ENCODE measurements at places on chromosomes 1 and 21. TPM values are rescaled to one million over a fixed set of nuclear protein-coding genes. Genes with fewer than 3 reads are reported as not detected.

MTF1 gene
- 21.3 TPM for polyA plus RNA-seq

GRCh38 chr1:73943270-73943669, 254.7 kb downstream of the LRRIQ3 start:
- H3K27me3 ChIP-seq, result no peaks in the 10 kb centered on the region
- H3K27ac ChIP-seq, result no peak overlapping the region
- H3K4me3 ChIP-seq, result no peak overlapping the region
- H3K36me3 ChIP-seq, result no peaks in the 10 kb centered on the region

SLC1A7 gene
- 0.08 TPM for polyA plus RNA-seq

DNA sequence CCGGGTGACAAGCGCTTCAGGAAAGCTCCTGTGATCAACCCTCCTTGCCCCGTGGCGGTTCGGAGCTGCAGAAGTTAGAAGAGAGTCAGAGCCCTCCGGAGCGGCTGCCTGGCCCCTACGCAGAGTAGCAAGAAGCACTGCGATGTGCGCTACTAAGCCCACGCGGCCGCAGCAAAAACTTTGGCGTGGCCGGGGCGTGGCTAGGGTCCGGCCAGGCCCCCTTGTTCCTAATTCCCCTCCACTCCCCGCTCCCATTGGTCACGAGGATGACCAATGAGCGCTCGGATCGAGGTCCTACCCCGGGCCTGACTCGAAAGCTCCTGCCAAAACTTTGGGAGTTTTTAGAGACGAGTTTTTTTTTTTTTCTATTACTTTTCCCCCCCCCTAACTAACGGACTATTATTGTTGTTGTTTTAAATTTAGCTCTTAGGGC, at the start of gene HLX:
Gene HLX (plus strand): TSS at position 368 of the 433 bp plus-strand sequence. CDS start 415 bp downstream, outside the sequence.
- no peak within 1 kb of the TSS for H3K4me3 ChIP-seq
- peaks cover 29% of the 10 kb centered on the region for H3K27me3 ChIP-seq
- H3K27ac ChIP-seq, result no peak within 1 kb of the TSS

DNA sequence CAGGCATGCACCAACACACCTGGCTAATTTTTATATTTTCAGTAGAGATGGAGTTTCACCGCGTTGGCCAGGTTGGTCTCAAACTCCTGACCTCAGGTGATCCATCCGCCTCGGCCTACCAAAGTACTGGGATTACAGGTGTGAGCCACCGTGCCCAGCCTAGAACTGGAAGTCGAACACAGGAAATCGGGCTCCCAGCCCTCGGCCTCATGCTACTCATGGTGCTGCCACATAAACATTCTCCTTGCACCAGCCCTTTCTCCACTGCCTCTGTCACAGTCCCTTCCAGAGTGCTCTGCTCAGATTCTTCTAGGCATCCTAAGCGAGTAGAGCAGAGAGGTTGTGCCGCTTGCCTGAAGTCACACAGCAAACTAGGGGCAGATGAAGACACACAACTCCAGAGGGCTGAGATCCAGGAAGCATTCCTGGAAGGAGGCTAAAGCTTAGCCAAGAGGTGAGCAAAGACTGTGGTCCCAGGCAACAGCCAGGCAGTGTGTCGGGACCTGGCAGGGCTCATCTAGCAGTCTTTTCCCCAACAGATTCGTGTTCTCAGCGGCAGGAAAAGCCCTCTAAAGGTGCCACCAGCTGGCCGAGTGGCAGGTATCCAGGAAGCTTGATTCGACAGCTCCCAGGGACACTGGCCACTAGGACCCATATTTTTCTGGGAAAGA, 29.6 kb upstream of the NPPB start:
- H3K4me3 ChIP-seq, result no peak overlapping the region
- H3K36me3 ChIP-seq, result no peaks in the 10 kb centered on the region
- no peaks in the 10 kb centered on the region for H3K4me1 ChIP-seq
- no peak overlapping the region for H3K27ac ChIP-seq
- no peak for DNase-seq
- H3K27me3 ChIP-seq, result peaks cover 2% of the 10 kb centered on the region

DNA sequence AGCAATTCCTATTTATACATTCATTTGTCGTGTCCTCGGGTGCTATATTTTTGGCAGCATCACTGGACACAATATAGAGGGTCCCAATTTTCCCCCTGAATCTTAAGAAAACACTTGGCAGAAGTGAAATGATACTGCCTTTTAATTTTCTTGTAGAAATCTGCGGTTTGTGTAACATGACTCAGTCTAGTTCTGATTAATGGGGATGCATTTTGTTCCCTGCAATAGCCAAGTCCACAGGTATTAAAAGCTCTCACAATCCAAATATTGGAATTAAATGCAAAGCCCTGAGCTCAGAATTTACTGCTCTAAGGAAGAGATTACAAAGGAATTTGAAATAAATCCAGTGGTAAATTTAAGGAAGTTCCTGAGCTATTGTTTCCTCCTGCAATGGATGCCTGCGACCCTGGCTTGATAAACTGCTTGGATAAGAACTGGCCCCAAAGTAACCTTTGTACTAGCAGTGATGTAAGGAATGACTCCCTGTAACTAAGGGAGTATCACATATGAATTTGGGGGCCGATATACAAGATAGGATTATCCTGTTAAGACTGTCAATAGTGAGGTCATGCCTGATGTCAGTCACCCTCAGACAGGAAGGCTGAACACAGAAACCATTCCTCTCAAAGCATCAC, 349.7 kb upstream of the C1orf87 start:
- no peaks in the 10 kb centered on the region for H3K4me1 ChIP-seq
- DNase-seq, result no peak
- no peak overlapping the region for H3K4me3 ChIP-seq
- no peaks in the 10 kb centered on the region for H3K27me3 ChIP-seq
- no peaks in the 10 kb centered on the region for H3K36me3 ChIP-seq

DNA sequence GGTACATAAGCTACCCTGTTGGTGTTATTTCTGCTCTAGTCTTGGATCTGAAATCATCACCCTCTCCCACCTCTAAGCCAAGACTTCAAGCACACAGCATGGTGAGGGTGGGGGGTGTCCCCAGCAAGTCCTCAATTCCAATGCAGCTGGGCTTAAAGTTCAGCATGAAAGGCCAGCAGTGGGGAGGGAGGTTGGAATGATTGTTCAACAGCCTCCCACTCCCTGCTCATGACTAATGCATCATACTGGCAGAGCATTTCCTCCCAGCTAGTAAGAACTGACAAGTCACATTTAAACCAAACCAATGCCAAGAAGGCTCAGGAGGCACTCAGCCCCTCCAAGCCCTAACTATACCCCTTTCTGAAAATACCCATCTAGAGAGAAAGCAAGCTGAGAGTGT, 50.1 kb downstream of the TIAM1 start:
- no peaks in the 10 kb centered on the region for H3K36me3 ChIP-seq
- H3K4me3 ChIP-seq, result no peak overlapping the region
- no peak overlapping the region for H3K27ac ChIP-seq

PDZK1IP1 gene
- not detected for polyA plus RNA-seq

DNA sequence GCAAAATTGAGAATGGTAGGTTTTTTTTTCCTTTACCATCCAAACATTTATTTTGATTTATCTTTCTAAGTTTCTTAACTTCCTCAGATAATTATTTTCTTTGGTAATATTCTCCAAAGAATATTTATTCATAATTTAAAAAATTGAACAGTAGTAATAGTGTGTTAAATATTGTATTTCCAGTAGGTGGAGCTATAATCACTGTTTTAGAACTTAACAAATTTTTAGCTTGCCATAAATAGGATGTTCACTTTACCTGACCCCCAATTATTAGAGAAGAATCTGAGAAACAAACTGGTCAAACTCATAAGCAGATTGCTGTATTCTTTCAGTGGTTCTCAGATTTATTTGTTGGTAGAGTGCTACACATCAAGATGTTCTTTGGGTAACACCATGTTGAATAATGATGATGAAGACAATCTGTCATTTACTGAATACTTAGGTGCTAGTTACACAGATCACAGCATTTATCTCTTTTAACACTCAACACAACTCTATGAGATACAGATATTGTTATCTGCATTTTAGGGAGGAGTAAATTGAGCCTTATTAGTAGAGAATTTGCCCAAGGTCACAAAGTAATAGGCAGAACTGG, 82.4 kb upstream of the GPR88 start:
- H3K36me3 ChIP-seq, result peaks cover 6% of the 10 kb centered on the region
- DNase-seq, result no peak
- H3K4me1 ChIP-seq, result peaks cover 61% of the 10 kb centered on the region
- H3K4me3 ChIP-seq, result no peak overlapping the region
- H3K27ac ChIP-seq, result no peak overlapping the region

EVA1B gene
- polyA plus RNA-seq, result 8.1 TPM

FAF1 gene
- polyA plus RNA-seq, result 66.4 TPM

NPHS2 gene
- not detected for polyA plus RNA-seq

DNA sequence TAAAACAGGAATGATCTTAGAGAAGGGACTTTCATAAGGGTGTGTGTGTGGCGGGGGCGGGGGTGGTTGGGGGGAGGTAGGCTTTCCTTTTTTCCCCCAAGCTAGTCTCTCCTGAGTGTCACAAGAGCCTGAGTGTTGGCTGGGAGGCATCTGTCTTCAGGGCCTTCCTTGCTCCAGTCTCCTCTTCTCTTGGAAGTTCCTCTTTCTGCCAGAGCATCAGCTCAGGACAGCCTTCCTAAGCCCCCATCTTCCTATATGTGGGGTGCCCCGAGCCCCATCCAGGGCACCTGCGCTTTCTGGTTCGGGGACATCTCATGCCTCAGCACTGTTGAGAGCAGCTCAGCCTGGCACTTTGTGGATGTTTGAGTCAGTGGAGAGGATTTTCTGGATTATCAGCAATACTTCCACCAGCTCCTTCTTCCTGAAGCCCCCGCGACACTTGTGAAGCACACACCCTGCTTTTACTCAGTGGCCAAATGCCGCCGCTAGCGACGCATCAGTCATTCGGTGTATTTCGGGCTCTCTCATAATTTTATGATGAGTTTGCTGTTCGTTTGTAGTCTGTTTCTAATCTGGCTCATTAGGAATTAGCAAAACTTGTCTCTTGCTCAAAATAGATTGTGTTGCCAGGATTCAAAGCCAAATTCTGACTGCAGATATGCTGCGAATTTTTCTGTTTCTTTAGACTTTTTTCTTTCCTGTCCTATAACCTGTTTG, 61.7 kb downstream of the GALNT2 start:
- peaks cover 36% of the 10 kb centered on the region for H3K4me1 ChIP-seq
- H3K36me3 ChIP-seq, result no peaks in the 10 kb centered on the region
- H3K27me3 ChIP-seq, result no peaks in the 10 kb centered on the region

DNA sequence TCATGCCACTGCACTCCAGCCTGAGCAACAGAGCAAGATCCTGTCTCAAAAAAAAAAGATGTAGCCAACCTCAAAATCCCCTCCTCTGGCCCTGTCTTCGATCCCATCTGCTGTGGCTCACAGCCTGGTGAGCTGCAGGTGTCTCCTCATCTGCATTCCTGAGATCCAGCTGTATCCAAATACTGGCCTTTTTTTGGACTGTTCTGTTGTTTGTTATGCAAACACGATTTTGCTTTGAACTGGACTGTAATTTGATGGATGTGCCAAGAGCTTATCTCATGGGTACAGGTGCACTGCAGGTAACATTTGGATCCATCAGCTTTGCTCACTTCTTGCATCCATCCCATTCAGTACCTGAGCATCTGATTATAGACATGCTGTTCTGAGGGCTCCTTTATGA, 14.1 kb upstream of the FAM43B start:
- DNase-seq, result no peak
- H3K4me3 ChIP-seq, result no peak overlapping the region
- no peaks in the 10 kb centered on the region for H3K27me3 ChIP-seq
- H3K36me3 ChIP-seq, result no peaks in the 10 kb centered on the region
- H3K4me1 ChIP-seq, result no peaks in the 10 kb centered on the region

TSTD1 gene
- 288 TPM for polyA plus RNA-seq

- H3K4me3 ChIP-seq, result no peak overlapping the region
Observed at GRCh38 chr1:116290085-116290705, 82.8 kb upstream of the ATP1A1 start.

GRCh38 chr1:169529068-169529642, 43.4 kb upstream of the SLC19A2 start:
- no peak overlapping the region for H3K27ac ChIP-seq
- no peaks in the 10 kb centered on the region for H3K36me3 ChIP-seq
- H3K4me3 ChIP-seq, result no peak overlapping the region
- DNase-seq, result no peak

- H3K27ac ChIP-seq, result no peak overlapping the region
- H3K36me3 ChIP-seq, result no peaks in the 10 kb centered on the region
- no peak overlapping the region for H3K4me3 ChIP-seq
- no peak for DNase-seq
- no peaks in the 10 kb centered on the region for H3K4me1 ChIP-seq
- no peaks in the 10 kb centered on the region for H3K27me3 ChIP-seq
Observed at GRCh38 chr21:41630249-41630648, 122.3 kb upstream of the TMPRSS2 start.

GIPC2 gene
- polyA plus RNA-seq, result 0.40 TPM

- H3K27me3 ChIP-seq, result no peaks in the 10 kb centered on the region
- no peak for DNase-seq
- no peak overlapping the region for H3K27ac ChIP-seq
- peaks cover 30% of the 10 kb centered on the region for H3K36me3 ChIP-seq
- no peaks in the 10 kb centered on the region for H3K4me1 ChIP-seq
- no peak overlapping the region for H3K4me3 ChIP-seq
Observed at GRCh38 chr1:27795601-27796000, 22.6 kb downstream of the STX12 start.

GRCh38 chr1:183073320-183073719, 50.1 kb downstream of the LAMC1 start:
- no peaks in the 10 kb centered on the region for H3K4me1 ChIP-seq
- H3K27ac ChIP-seq, result no peak overlapping the region
- no peaks in the 10 kb centered on the region for H3K27me3 ChIP-seq

- H3K27ac ChIP-seq, result no peak overlapping the region
- no peaks in the 10 kb centered on the region for H3K36me3 ChIP-seq
- no peaks in the 10 kb centered on the region for H3K27me3 ChIP-seq
Observed at GRCh38 chr1:226444901-226445300, 37.0 kb upstream of the PARP1 start.

DNA sequence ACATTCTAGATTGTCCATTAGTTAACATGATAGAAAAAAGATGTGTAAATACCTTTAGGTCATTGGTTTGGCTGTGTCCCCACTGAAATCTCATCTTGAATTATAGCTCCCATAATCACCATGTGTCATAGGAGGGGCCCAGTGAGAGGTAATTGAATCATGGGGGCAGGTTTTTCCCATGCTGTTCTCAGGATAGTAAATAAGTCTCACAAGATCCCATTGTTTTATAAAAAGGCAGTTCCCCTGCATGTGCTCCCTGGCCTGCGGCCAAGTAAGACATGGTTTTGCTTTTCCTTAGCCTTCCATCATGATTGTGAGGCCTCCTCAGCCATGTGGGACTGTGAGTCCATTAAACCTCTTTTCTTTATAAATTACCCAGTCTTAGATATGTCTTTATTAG, 32.5 kb upstream of the SLC44A5 start:
- no peaks in the 10 kb centered on the region for H3K27me3 ChIP-seq
- H3K4me3 ChIP-seq, result no peak overlapping the region
- DNase-seq, result no peak
- no peak overlapping the region for H3K27ac ChIP-seq

DNA sequence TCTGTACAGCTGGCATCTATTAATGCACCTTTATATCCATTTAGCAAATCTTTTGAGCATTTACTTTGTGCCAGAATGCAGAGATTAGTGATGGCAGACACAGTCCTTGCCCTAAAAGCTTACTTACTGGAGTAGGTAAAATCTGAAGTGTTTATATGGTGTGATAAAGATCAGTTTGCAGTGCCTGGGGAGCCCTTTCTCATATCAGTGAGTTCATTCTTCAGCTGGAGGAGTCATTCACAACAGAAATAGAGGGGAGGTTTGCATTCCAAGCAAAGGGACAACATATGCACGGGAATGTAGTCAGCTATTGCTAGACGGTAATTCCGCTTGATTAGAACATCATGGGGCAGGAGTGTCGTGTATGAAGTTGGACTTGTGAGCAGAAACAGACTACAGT, 8.4 kb downstream of the SLC35F3 start:
- H3K4me3 ChIP-seq, result no peak overlapping the region
- no peaks in the 10 kb centered on the region for H3K27me3 ChIP-seq
- no peaks in the 10 kb centered on the region for H3K4me1 ChIP-seq
- H3K27ac ChIP-seq, result no peak overlapping the region

Measured in CD8-positive, alpha-beta memory T cell (primary cell).